Stimulated activated CD8-positive, alpha-beta memory T cell treated with anti-CD3 and anti-CD28 coated beads, Interleukin-4, amount 100 ng/mL, for 48 hours (primary cell): ENCODE measurements at places on chromosomes 16 and 17.

DNA sequence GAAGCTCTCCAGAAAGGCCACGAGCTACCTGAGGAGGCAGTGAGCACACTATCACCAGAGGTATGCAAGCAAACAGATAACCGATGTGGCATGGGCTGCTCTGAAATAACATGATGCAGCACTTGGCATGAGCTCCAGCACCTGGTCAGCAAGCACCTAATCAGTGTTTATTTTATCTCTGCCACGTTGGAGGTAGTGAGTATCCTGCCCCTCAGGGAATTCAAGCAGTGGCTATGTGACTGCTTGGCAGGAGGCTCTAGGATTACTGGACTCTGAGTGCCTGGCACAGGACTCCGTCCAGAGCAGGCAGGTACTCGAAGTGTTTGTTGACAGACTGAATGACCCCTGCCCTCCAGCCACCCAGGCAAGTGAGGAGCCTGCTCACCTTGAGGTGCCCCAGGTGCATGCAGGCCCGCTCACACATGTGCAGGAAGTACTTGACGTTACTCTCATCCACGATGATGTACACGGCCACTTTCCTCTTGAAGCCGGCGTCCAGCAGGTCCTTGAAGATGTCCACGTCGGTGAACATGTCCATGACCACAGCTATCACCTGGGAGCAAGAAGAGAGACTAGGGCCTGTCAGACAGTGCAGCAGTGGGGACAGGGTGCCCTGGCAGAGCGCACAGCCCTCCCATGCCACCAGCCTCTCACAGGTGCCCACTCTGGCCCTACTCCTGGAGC is 16.6 kb downstream of the FAM83G start:
- DNase-seq: no peak

DNA sequence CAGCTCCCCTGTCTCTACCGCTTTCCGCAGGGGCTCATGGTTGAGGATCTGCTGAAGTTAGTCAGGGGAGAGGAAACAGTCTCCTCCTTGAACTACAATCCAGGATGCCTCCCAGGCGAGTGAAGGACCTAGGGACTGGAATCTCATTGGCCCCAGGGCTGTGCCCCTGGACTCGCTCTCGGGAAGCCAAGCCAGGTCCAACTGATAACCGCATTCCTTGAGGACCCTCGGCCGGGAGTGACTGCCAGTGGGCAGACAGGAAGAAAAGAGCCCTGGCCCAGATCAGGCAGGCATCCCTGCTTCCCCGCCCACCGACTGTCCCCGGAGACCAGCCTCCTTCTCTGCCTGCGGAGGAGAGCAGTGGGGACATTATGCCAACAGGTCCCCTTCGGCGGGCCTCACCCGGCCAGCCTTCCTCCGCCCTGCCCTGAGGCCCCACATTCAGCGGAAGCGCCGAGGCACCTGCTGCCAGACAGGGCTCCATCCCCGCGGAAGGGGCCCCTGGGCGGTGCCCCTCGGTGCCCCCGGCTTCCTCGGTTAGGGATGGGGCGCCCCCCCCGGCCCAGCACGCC is 776 bp downstream of the LRRC75A start:
- DNase-seq: peak; percentile 40

DNA sequence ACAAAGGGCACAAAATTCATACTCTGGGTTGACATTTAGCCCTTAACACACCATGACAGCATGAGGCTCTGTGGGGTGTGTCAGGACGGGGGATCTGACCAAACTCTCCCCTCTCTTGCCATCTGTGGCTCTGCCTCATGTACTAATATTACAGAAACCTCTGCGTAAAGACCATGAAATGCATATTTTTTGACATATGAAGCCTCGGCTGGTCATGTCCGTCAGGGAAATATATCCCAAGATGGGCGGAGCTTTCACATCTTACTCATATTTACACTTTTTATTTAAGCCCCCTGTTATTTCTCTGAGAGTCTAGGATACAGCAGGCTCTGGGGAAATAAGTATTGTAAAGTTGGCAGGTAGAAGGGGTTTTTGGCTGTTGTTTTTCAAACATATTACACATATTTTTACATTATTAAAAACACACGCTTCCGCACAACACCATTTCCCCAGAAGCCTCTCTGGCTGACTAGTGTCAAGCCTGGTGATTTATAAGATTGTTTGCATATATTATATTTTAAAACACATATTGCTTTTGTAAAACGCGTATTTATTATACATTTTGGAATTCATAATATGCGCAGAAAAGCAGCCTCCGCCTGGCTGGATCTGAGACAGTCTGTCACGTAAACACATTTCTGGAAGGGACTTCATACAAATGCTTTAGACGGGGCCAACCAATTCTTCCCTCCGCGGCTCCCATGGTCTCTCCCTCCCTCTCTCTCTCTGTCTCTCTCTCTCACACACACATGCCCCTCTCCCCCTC is 237.7 kb upstream of the ZFHX3 start:
- DNase-seq: no peak

DNA sequence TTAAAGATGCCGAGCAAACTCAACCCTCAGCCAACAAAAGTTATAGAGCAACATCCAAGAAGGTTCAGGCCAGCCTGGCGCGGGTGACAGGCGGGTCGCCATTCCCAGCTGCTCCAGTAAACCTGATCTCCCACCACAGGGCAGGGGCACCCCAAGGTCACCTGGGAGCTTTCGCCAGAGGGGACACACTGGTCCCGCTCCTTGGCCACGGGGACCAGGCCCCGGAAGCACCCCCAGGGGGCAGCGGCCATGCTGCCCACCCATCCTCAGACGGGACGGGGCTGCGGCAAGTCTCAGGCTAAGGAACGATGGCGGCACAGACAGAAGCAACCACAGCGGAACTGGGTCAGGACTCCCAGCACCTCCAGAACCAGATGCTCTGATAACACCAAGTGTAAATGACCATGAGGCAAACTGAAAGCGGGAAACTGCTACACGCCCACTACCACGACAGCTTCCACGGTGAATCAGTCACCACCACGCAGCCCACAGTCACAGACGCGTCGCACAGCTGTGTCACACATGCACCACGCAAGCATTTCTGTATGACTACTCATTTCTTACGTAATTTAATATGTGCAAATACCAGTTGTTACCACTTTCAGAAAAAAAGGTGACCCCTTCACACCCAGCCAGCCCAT is 14.1 kb upstream of the CCDC154 start:
- DNase-seq: peak; percentile 68

DNA sequence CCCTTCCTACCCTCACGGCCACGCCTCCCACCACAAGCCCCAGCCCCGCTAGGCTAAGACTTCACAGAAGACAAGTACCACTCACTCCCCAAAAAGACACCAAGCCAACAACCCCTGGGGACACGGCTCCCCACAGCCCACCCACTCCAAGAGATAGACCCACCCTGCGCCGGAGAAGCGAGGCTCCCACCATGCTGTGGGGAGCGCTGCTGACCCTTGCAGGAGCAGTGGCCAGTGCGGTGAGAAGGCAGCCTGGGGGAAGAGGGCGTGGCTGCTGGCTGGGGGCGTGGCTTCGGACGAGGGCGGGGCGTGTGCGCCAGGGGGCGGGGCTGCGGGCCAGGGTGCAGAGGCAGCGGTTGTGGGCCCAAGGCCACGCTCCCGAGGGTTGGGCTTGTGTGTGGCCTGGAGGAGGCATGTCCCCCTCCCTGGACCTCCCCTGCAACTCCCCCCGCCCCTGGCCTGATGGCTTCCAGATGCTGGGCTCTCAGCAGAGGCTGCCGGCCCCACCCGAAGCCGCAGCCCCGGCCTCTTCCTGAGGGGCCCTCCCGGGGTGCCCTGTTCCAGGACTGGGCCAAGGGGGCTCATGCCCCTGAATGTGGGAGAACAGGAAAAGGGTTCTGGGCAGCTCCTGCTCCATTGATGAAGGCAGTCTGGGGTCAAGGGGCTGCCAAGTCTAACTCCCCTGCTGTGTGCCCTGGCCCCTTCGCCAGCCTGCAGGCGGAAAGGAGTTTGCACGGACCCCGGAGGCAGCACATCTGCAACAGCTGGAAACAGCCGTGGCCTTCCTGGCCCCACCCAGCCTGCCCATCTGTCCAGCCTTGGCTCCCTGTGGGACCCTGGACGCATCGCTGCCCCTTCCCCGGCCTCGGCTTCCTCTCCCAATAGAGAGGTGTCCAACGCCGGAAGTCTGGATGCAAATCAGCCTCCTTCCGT is 9.1 kb downstream of the TFAP4 start:
- peak; percentile 50 for DNase-seq

- DNase-seq: peak; percentile 68
Observed at GRCh38 chr17:78923660-78924453, 1.3 kb downstream of the TIMP2 start.
